ENCODE measurements at places on chromosomes 7 and 10.

- no peak for DNase-seq
Measured at GRCh38 chr10:49277973-49278372, 21.0 kb upstream of the C10orf71 start.

GRCh38 chr10:51023636-51024035 is 50.7 kb upstream of the PRKG1 start:
- no peak for DNase-seq

DNA sequence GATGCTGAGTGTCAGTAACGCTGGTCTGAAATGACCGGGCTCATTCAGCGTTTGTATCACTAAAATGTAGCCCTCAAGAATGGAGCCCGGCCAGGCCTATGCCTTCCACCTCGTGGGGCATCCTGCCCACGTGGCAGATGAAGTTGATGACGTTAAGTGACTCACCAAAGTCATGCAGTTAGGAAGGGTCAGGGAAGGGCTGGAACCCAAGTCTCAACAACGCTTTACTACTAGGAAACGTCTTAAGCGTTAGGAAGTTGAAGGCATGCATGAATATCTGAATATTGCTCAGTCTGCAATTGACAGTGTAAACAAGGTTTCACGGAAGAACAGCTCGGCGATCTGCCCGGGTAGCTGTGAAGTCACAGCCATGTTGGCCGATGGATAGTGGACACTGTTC is 14.0 kb upstream of the UBE3C start:
- no peak for DNase-seq

GRCh38 chr7:35723011-35723410 is 28.1 kb upstream of the HERPUD2 start:
- DNase-seq, result no peak

- no peak for DNase-seq
Measured at GRCh38 chr7:34087892-34088891, 182.9 kb downstream of the BMPER start.

DNA sequence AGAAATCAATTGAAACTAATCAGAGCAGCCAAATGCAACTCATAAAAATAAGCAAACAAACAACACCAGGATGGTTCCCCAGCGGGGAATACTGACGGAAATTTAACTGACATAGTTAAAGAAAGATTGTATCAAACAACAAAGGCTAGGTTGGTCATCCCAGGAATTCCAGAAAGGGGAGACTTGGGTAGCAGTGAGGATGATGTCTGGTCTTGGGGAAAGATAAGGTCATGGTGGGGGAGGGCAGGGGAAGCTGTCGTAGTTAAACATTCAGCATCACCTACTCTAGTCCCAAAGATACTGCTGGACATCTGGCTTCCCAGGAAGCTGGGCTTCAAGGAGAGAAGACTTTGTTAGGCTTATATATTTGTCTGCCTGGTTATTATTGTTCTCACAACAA is 50.4 kb downstream of the DYNC1I1 start:
- no peak for DNase-seq

Measured in GM12864 (cell line).